Neural crest cell (in vitro differentiated cells): ENCODE measurements at places on chromosomes 13 and 19. TPM values are rescaled to one million over a fixed set of nuclear protein-coding genes. Genes with fewer than 3 reads are reported as not detected.
A peak's percentile ranks its signal among the peaks of the same experiment; 100 is the strongest.

LACC1 gene
- 0.75 and 1.1 TPM in 2 replicates for total RNA-seq

KLK3 gene
- total RNA-seq: not detected in 2 replicates

- no peak overlapping the region for H3K4me3 ChIP-seq
- H3K27me3 ChIP-seq: no peaks in the 10 kb centered on the region
- peaks cover 8% of the 10 kb centered on the region for H3K36me3 ChIP-seq
- no peak for DNase-seq
- H3K27ac ChIP-seq: no peak overlapping the region
Observed at GRCh38 chr19:40378509-40378908, 11.5 kb downstream of the HIPK4 start.

- no peak for DNase-seq
- no peaks in the 10 kb centered on the region for H3K36me3 ChIP-seq
Observed at GRCh38 chr13:33410619-33411018, 125.1 kb upstream of the STARD13 start.

DNA sequence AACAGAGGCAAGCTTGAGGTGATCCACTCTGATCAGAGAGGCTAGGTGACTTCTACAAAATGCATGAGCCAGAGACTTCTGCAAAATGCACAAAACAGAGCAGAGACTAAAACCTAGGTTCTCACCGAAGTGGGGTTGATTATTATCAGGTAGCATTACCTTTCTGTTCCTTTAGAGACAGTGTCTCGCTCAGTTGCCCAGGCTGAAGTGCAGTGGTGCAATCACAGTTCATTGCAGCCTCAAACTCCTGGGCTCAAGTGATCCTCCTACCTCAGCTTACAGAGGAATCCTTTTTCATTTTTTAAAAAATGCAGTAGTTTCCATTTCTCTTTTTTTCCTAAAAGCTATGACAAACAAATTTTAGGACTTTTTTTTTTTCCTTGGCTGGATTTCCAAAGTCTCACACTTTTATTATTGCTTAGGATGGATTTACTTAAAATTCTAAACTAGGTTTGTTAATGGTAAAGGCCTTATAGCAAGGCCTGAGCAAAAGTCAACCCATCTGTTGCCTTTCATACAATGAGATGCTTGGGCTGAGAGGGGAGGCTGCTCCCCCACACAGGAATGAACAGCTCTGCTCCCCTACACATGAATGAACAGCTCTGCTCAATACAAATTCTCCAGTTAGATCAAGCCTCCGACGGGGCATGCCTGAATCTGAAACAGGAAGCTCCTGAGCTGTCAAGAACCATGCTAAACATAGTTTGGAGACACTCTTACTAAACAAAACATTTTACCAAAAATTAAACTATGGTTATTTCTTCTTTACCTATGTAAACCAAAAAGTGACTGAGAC is 18.8 kb upstream of the TNFRSF19 start:
- no peak overlapping the region for H3K4me3 ChIP-seq
- DNase-seq: no peak
- peaks cover 30% of the 10 kb centered on the region for H3K4me1 ChIP-seq
- peak overlapping the region; percentile 0 for H3K27ac ChIP-seq

CD22 gene
- not detected in 2 replicates for total RNA-seq

DNA sequence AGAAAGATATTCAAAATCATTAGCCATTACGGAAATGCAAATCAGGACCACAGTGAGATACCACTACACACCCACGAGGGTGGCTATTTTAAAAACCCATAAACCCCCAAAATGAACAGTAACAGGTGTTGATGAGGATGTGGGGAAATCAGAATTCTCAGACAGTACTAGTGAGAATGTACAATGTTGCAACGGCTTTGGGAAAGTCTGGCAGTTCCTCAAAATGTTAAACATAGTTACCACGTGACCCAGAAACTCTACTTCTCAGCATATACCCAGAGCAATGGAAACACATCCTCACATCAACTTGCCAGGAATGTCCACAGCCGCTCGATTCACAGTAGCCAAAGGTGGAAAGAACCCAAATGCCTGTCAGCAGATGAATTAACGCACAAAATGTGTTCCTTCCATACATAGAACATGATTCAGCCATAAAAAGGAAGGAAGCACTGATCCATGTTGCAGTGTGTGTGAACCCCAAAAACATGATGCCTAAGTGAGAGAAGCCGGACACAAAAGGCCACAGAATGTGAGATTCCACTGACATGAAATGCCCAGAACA is 7.0 kb downstream of the PLVAP start:
- H3K27me3 ChIP-seq: no peaks in the 10 kb centered on the region
- no peaks in the 10 kb centered on the region for H3K36me3 ChIP-seq
- H3K27ac ChIP-seq: peak overlapping the region; percentile 25
- no peak for DNase-seq
- H3K4me1 ChIP-seq: peaks cover 4% of the 10 kb centered on the region
- no peak overlapping the region for H3K4me3 ChIP-seq

SHC2 gene
- total RNA-seq: 39.0 and 45.2 TPM in 2 replicates

ZNF85 gene
- total RNA-seq: 24.4 and 27.2 TPM in 2 replicates

CTXN1 gene
- 129 and 130 TPM in 2 replicates for total RNA-seq

DNA sequence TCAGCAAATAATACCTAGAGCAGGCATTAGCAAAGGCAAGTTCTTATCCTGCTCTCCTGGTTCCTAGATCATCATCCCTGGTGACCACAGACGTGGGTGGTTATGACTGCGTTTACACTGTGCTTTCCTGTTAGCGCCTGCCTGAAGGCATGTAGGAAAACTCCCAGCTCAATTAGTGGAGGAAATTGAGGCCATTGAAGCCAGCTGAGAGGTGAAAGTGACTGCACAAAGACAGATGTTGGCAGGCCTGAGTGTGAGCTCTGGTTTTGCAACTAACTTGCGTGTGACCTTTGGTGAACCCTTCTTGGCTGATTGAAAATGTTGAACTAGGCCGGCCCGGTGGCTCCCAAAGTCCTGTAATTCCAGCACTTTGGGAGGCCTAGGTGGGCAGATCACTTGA is 17.5 kb upstream of the NWD1 start:
- H3K27me3 ChIP-seq: peaks cover 6% of the 10 kb centered on the region
- no peak overlapping the region for H3K4me3 ChIP-seq
- no peak for DNase-seq
- H3K27ac ChIP-seq: no peak overlapping the region
- H3K36me3 ChIP-seq: no peaks in the 10 kb centered on the region

DNA sequence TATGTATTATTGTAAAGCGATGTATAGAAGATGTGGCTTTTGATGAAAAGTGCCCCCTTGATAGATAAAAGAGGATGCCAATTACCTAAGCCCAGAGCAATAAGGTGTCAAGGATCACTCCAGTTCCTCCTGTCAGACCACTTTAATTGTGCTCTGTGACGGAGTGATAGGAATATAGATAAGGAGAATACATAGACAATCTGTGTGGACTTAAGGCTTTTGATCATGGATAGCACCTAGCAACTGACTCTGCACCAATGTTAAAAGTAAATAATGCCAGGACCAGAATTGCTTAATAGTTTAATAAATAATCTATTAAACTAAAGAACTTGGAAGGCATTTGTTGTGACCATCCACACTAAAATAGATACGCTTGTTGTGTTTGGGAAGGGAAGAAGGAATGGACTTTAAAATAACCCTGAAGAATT is 390.7 kb upstream of the ARGLU1 start:
- peaks cover 3% of the 10 kb centered on the region for H3K36me3 ChIP-seq
- peaks cover 3% of the 10 kb centered on the region for H3K4me1 ChIP-seq
- H3K27me3 ChIP-seq: no peaks in the 10 kb centered on the region
- no peak overlapping the region for H3K4me3 ChIP-seq

DNA sequence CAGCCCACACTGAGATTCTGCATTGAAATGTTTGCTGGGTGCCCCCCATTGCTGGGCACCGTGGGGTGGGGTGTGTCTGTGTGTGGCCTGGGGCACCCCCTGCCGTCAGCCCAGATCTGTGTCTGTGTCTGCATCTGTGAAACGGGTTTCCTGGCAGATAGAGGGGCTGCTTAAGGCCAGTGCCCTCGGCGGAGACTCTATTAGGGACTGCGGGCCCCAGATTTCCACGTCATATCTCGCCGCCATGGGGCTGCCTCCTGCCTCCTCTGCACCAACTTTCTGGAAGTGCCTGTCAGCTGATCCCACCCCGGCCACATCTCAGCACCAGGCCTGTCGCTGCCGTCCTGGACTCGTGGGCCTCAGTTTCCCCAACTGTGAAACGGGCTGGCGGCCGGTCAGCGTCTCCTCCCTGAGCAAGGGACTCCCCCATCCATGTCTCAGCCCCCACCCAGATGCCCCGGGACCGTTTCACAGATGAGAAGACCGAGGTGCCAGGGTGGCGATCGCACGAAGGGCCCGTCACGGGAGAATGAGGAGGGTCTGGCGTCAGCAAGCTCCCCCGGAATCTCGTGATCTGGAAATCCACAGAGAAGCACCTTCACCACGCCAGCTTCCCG is 21.4 kb downstream of the ARID3A start:
- no peak overlapping the region for H3K27ac ChIP-seq
- H3K4me1 ChIP-seq: peaks cover 4% of the 10 kb centered on the region
- no peak overlapping the region for H3K4me3 ChIP-seq
- no peak for DNase-seq
- peaks cover 3% of the 10 kb centered on the region for H3K36me3 ChIP-seq

LCP1 gene
- 7.6 and 8.5 TPM in 2 replicates for total RNA-seq

- DNase-seq: no peak
- no peak overlapping the region for H3K4me3 ChIP-seq
- no peaks in the 10 kb centered on the region for H3K27me3 ChIP-seq
Observed at GRCh38 chr13:86881390-86881789, 789.8 kb upstream of the SLITRK5 start.

- no peaks in the 10 kb centered on the region for H3K27me3 ChIP-seq
- no peaks in the 10 kb centered on the region for H3K36me3 ChIP-seq
- H3K27ac ChIP-seq: no peak overlapping the region
- no peak for DNase-seq
- H3K4me1 ChIP-seq: peaks cover 1% of the 10 kb centered on the region
- H3K4me3 ChIP-seq: no peak overlapping the region
Observed at GRCh38 chr19:38149661-38150061, 74.4 kb downstream of the DPF1 start.

HCN2 gene
- total RNA-seq: 0.71 and 0.84 TPM in 2 replicates

DNA sequence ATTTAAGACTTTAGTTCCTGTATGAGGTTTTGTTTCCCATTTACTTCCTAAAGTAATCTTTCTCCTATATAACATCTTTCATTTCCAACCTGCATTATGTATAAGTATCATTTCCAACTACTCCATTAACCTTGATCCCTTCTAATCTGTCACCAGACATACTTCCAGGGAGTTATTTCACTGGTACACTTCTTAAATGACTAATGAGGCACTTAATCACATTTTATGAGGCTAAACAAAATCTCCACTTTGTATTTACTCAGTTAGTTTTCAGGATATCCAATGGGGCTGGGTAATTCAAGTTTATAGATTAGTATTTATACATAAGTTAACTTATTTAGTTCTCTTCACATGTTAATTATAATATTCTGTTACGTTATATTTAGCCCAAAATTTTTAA is 634.7 kb downstream of the PCDH17 start:
- no peaks in the 10 kb centered on the region for H3K36me3 ChIP-seq
- no peak for DNase-seq
- H3K27ac ChIP-seq: no peak overlapping the region
- H3K4me1 ChIP-seq: peaks cover 4% of the 10 kb centered on the region
- H3K27me3 ChIP-seq: no peaks in the 10 kb centered on the region

CEACAM20 gene
- total RNA-seq: not detected in 2 replicates
